K562 (cell line): ENCODE measurements at places on chromosomes 16 and 17.

GRCh38 chr16:23705517-23705902 lies 7.5 kb downstream of the ERN2 start:
- DNase-seq, result no peak

- no peak for DNase-seq
These were observed 30.1 kb downstream of the FA2H start for GRCh38 chr16:74744566-74744965.

- no peak for DNase-seq
These were observed 1.1 kb upstream of the CHAD start for GRCh38 chr17:50469671-50470305.

DNA sequence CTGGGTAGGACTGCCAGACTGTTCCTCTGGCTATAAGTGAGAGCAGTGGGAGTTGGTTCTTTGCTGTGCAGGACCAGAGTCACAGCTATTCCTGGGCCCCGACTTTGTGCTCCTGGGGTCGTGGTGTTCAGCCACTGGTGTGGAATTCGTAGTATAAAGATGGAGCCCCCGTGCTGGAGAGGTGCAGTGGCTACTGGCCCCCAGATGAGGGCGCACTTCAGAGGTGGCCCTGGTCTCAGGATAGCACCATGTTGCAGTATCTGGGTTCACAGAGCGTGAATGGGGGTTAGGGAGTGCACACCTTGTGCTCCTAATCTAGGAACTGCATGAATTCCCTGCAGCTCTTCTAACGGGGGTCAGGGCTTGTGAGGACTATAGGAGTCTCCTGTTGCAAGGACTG lies 21.1 kb downstream of the TANC2 start:
- DNase-seq, result peak; percentile 32

- no peak for DNase-seq
These were observed 50.0 kb downstream of the VAC14 start for GRCh38 chr16:70750893-70751467.

GRCh38 chr16:85313526-85314301 lies 201.4 kb upstream of the CIBAR2 start:
- no peak for DNase-seq

- no peak for DNase-seq
These were observed 42.1 kb upstream of the ADCY7 start for GRCh38 chr16:50224286-50224685.

DNA sequence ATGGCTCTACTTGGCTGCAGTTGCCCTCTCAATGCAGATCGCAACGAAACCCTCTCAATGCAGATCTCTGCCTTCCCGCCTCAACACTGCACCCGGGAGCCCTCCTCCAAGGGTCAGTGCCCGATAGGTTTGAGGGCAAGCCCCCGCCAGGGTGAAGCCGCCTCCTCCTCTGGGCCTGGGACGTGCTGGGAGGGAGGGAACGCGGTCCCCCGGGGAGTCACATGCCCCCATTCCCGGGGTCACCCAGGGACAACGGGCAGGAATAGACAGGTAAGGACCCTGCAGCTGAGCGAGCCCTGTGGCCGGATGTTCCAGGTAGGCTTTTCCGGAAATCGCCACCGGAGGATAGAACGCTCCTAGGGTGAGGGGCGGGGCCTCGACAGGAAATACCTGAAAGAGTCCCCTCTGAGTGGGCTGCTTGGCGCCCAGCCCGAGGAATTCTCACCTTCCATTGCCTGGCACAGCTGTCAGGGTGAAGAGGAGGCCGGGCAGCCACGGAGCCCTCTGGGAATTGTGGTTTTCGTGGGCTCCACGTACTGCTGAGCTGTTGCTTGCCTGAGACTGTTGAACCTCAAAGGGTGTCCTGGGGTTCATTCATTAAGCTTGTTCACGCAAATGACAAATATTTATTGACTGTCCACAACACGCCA lies 12.8 kb downstream of the ZNF174 start:
- no peak for DNase-seq

GRCh38 chr17:65365169-65365568 lies 196.3 kb downstream of the AXIN2 start:
- DNase-seq, result no peak

- no peak for DNase-seq
These were observed 397.6 kb upstream of the MAF start for GRCh38 chr16:79998143-79998542.

DNA sequence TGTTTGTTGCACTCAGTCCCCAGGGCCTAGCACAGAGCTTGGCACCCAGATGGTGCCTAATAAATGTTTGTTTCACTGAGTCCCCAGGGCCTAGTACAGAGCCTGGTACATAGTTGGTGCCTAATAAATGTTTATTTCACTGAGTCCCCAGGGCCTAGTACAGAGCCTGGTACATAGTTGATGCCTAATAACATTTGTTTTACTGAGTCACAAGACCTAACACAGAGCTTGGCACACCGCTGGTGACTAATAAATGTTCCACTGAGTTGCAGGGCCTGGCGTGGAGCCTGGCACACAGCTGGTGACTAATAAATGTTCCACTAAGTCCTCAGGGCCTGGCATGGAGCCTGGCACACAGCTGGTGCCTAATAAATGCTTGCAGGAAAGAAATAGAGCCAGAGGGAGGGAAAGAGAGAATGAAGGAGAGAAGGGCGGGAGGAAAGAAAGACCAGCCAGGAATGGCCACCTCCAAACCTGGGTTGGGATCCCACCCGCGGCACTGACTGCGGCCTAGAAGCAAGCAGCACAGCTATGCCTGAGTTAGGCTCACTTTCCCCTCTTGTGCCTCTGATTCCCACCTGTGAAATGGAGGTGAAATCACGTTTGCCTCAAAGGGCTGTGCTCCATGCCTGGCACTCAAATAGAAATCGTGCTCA lies 7.5 kb downstream of the SLC5A11 start:
- DNase-seq, result no peak

DNA sequence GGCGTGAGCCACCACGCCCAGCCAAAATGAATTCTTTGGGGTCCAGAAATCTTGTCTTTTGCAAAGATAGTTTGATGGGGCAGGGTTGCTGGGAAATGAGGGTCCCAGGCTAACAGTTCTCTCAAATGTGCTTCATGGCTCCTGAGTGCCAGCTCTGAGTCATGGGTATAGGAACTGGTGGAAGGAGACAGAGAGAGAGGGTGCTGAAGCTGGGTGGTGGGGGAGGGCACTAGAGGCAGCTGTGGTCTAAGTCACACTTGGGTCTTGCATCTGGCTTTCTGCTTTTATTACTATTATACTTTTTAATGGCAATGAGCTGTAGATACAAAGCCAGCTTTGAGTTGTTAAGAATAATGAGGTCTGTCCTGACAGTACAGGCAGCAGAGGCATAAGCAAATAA lies 54.6 kb downstream of the PRKCA start:
- no peak for DNase-seq

DNA sequence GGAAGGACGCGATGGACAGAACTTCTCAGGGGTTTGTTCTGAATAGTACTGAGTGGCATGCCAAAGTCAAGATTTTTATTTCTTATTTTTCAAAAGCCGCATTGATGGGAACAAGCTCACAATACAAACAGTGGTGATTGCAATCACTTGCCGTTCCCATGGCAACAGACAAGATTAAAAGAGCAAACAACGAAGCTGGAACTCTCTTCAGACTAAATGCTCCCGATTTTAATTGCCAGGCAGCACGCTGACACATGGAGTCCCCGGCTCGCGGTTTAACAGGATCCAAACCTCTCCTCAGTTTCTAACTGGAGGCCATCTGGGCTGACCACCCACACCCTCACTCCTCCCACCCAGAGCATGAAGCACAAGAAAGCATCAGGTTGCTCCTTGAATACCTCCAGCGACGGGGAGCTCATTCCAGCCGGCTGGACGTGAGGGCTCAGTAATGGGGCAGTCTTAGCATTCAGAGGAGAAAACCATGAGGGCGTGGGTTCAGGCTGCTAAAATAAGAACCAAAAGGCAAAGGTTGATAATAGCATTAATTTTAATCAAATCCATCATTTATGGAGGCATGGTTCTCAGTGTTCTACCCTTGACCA lies 41.5 kb downstream of the AIPL1 start:
- no peak for DNase-seq

- DNase-seq, result no peak
These were observed 42.0 kb upstream of the XYLT1 start for GRCh38 chr16:17512636-17513220.

GRCh38 chr16:5793556-5793955 lies 696.0 kb upstream of the EEF2KMT start:
- DNase-seq, result no peak

DNA sequence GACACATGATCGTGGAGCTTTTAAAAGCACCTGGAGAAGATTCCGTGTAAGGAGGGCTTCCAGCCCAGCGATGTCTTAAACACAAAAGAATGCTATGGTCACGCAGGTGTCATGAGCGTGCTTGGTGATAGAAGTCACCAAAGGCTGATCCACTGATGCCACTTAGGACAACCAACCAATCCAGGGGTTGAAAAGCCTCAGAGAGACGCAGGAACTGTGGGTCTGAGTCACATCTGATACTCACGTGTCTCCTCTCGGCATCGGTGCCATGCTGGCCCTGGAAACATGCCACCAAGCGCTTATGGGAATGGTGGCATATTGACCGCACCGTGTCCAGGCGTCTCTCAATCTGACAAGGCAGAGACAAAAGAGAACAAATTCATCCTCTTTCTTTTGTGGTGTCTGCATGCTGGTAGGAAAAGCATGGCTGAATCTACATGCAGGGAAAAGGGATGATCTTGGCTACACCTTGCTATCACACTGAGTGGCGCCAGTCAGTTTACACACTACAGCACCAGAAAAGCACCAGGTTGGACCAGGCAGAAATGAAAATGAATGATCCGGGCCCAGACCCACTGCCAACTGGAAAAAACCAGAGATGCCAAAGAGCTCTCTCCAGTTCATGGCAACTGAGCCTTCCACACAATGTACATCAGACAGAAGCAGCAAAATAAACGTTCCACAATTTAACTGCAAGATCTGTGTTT lies 38.0 kb downstream of the ARHGAP17 start:
- DNase-seq, result no peak

DNA sequence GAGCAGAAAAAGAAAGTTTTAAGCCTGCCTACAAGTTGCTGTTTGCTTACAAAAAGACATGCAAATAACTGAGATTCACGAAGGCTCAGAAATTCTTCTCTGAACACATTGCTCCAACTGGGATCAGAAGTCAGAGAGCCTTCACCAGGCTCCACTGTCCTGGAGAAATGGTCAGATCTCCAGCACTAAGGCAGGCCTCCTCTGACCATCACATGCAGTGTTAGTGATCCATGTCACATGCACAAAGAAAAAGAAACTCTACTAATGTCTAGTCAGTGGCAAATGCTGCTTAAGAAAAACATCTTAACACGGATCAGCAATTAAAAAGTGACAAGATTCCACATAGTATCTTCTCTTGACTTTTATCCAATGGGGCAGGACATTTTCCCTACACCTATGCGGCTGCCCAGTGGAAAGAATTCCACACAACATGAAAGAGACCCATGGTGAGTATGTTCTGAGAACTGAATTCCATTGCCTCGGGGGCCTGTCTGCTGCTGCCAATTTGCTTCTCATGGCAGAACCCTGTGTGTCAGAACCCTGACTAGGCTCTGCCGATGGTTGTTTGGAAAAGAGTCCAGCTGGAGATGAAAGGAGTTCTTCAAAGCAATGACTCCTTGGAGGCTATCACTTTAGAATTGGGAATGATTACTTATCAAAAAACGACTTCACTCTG lies 96.6 kb downstream of the HIC1 start:
- no peak for DNase-seq

GRCh38 chr17:51869387-51869786 lies 289.1 kb downstream of the CA10 start:
- no peak for DNase-seq

DNA sequence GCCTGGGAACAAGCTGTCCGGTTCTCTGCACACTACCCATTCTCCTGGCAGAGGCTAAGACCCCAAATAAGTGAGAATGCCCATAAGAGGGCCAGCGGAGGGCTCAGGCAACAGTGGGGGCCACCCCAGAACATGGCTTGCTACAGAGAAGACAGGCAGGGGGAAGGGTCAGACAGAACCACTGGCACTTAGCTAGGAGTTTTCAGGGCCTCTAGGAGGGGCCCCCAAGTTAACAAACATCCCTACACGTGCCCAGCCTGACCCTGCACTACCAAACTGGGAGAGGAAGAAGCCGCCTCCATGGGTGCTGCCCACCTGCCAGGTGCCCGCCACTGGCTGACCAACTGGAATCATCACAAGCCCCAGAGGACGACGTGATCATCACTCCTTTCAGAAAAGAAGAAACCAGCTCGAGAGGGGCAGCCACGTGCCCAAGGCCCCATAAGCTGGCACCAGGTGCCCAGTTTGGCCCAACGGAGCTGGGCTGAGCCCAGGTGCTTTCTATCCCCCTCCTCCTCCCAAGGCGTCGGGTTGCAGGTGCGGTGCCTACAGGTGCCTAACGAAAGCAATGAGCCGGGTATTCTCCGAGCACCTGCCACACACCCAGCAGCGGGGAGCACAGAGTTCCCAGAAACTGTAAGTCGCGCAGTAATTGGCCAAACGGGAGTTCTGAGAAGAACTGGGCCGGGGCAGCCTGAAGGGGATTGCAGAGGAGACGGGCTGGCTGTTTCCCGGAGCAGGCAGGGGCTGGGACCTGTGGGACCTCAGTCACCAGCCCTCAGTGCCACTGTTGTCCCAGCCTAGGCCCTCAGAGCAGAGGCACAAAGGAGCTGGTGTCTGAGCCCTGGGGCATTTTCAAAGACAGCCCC lies 13.2 kb downstream of the RPH3AL start:
- DNase-seq, result no peak

- DNase-seq, result no peak
These were observed 134.0 kb upstream of the IRX6 start for GRCh38 chr16:55189682-55190636.

DNA sequence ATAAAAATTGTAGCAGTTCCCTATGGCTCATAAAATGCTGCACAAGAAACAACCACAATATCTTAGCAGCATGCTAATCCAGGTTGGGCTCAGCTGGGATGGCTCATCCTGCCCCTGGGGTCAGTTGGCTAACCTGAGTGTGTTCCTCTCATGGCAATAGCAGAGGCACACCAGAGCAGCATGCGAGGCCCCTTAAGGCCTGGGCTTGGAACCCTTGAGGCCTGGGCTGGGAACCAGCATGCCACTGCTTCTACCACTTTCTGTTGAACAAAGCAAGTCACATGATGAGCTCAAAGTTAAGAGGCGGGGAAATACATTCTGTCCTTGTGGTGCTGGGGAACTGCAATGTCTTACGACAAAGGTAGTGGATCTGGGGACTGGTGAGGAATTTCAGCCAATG lies 154.4 kb upstream of the FOXF1 start:
- no peak for DNase-seq

DNA sequence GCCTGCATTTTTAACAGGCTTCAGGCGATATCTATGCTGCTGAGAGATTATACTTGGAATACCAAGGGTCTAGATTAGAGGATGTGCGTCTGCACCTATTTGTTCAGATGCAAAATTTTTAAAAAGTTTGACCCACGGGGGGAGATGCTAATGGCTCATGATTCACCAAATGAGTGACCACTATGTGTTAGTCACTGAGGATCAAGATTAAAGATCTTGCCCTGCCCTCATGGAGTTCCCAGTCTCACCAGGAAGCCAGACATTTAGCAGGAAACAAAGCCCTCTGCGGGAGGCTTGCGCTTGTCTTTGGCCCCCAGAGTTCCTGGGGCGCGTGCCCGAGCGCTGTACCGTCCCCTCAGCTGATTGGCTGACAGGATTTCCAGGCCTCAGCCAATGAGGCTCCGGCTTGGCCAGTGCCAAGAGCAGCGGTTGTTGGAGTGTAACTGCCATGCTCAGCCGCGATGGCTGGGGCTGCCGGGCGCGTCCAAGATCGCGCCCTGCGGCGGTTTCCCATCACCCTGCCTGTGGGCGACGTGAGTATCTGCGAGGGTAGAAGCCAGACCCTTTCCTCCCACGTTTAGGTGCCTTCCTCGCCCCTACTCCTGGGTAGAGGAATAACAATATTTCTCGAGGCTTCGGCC lies 4.5 kb upstream of the DDX19B start:
- DNase-seq, result no peak

GRCh38 chr16:58020628-58021521 lies 4.7 kb upstream of the MMP15 start:
- peak; percentile 46 for DNase-seq

- no peak for DNase-seq
These were observed 41.3 kb downstream of the USP31 start for GRCh38 chr16:23107936-23108335.
